Caki2 (cell line): ENCODE measurements at places on chromosomes 4 and X. TPM values are rescaled to one million over a fixed set of nuclear protein-coding genes. Genes with fewer than 3 reads are reported as not detected.
A peak's percentile ranks its signal among the peaks of the same experiment; 100 is the strongest.

The GAGE12E gene
- total RNA-seq: not detected in 2 replicates

The MAGEA2B gene
- not detected in 2 replicates for total RNA-seq

The PDCL2 gene
- not detected in 2 replicates for total RNA-seq

- no peak for DNase-seq
Measured at GRCh38 chr4:8043596-8043995, 103.9 kb upstream of the AFAP1 start.

GRCh38 chrX:3697701-3698279, 15.7 kb downstream of the PRKX start:
- DNase-seq: peak; percentile 96

The ADH7 gene
- not detected in 2 replicates for total RNA-seq

GRCh38 chrX:48714573-48714972, 18.0 kb downstream of the SUV39H1 start:
- DNase-seq: no peak

The CXCL6 gene
- not detected in 2 replicates for total RNA-seq

The DCAF12L2 gene
- not detected in 2 replicates for total RNA-seq

The MAGEA1 gene
- total RNA-seq: not detected in 2 replicates

DNA sequence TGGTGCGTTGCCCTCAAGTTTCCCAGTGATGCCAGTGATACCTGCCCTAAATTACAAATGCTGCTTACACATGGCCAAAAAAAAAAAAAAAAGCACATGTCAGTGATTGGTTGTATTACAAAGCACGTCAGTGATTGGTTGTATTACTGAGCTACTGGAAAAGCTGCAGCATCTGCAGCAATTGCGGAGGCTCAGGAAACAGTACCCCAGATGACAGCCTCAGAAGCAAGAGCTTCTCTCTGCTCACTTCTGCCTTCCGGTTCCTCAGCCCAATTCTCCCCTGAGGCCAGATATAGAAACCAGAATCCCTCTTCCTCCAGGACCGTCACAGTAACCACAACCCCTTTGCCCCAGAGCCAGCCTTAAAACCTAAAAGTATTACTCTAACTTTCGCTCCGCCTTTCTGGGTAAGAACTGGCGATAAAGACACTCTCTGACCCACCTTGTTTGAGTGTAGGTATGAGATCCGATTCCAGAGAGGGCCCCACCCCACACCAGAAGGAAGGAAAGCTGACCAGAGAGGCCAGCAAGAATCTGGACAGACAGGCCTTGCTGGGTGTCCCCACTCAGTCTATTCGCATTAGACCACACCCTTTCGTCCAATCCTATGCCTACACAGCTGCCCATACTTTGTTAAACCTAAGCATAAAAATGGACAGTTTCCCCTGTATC, 85.0 kb upstream of the SORBS2 start:
- DNase-seq: no peak

DNA sequence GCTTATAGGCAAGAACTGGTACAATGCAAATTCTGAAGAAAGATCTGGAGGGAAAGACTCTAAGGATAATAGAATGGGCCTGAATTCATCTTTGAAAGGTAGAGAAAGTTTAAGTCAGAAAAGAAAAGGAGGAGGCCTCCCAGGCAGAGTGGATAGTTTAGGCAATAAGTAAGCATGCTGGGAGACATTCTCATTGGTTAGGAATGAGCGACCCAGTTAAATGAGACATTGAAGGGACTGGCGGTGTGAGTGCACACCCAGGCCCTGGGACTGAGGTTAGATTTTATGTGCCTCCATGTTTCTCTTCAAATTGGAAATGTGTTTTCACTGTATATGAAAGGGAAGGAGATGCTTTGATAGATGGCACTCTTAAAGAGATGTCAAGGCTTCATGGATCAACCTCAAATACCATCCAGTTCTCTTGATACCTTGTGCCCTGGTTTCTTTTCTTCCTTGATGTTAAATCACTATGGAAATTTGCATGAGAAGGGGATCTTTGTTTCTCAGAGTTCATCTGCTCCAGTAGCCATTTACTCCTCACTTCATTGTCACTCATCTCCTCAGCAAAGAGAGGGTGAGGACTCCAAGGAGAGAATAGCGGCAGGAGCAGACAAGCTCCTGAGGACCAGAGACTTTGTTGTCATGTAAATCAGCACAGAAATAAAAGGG, 584.2 kb upstream of the INTU start:
- DNase-seq: no peak

- no peak for DNase-seq
Measured at GRCh38 chrX:56068274-56068758, 163.8 kb upstream of the KLF8 start.

DNA sequence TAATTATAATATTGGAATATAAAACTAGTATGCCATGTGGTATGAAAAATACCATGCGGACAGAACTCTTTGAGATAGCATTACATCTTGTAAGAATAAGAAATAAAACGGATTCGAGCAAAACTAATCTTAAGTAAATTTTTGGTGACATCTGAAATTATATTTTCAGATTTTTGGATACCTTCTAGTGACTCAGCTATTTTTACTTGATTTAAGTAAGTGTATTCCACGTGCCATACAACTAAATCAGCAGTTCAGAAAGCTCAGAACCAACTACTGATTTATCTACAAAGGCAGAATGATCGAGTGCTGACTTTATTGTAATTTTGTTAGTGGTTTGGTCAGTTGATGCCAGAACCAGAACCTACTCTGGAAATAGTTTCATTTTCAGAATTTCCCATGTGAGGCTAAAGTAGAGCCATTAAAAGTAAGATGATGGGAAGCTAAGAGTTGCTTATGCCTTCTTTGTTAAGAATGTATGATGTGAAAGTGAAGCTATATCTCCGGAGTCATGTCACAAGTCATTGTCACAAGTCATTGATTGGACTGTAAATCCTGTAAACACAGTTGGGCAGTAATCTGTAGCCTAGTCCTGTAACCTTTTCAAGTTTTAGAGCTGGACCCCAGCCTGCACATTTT, 4.0 kb downstream of the ING2 start:
- no peak for DNase-seq

The PHF8 gene
- total RNA-seq: 2.3 and 4.6 TPM in 2 replicates

DNA sequence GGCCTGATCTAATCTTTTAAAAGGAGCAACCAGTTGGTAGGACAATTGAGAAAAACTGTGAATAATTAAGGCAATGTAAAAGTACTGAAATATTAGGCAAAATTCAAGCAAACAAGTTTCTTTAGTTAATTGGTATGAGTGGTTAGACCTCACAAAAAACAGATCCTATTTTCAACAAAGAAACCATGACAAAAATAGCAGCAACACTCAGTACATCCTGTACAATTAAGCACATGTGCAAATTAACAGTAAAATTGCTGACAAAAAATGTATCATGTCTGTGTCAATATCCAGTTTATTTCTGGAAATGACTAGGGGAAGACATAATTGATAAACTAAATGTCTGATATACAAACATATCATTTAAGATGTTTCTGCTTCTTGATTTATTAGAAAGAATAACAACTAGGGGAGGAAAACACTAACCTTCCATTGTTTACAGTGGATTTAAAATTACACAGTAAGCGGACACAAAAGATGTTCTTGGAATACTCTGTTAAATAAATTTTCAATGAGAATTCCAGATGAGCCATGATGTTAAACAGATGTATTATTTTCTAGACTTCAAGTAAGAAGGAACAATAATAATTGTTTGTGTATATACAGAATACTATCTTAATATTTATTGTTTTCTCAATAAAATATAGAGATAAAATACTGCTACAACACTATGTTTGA, 638.9 kb downstream of the SPRY1 start:
- no peak for DNase-seq

DNA sequence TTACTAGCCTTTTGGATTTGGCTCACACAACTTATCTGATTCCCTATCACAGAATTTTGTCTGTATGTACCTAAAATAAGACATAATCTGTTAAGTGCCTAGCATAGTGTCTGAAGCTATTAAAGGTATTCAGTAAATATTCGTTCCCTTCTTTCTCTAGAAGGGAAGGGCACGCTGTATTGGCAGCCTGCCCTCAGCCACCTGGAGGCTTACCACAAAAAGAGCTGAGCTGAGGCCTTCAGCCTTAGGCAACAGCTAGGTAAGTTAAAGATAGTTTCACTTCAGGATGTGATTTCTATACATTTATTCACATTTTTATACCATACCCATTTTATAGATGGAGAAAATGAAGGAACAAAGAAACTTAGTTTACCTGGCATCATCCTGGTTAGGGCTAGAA, 400.0 kb upstream of the LCORL start:
- DNase-seq: no peak

The CENPVL2 gene
- total RNA-seq: not detected in 2 replicates

GRCh38 chr4:176744091-176744490, 48.6 kb downstream of the VEGFC start:
- DNase-seq: no peak

DNA sequence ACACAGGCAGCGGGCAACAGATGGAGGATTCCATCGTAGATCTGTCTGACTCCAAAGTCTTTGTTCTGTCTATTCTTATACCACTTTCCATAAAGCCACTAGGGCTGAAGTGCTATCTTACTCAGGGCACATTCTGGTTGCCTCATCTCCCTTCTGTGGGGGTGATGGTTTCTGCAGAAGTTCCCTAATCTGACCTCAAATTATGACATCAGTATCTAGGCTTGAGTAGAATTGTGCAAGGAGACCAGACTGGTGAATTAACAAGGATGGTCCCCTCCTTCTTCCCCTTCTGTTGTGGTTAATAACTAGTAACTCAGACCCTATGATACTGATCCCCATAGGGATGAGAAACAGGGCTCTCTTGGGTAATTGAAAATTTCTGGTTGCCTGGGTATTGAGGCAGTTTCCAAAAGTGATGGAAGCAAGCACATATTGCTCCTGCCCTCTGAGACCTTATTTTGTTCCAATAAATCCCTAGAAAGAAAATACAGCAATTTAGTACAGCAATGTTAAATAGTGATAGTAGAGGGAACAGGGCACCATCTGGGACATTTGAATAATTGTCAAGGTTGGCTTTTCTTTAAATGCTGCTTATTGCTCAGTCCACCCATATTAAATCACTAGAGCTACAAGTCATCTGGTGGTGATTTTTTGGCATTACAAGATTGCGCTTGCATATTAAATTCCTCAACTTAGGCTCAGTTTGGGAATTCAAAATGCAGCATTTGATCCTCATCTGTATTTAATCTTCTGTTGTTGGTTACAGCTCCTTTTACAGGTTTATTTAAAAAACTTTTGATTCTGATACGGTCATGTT, 57.3 kb upstream of the AP1S2 start:
- no peak for DNase-seq

- DNase-seq: no peak
Measured at GRCh38 chr4:61245069-61245714, 45.1 kb downstream of the ADGRL3 start.

GRCh38 chr4:2141022-2141761, 82.1 kb downstream of the NAT8L start:
- DNase-seq: no peak

The PDGFRA gene
- total RNA-seq: 0.41 and 0.88 TPM in 2 replicates

DNA sequence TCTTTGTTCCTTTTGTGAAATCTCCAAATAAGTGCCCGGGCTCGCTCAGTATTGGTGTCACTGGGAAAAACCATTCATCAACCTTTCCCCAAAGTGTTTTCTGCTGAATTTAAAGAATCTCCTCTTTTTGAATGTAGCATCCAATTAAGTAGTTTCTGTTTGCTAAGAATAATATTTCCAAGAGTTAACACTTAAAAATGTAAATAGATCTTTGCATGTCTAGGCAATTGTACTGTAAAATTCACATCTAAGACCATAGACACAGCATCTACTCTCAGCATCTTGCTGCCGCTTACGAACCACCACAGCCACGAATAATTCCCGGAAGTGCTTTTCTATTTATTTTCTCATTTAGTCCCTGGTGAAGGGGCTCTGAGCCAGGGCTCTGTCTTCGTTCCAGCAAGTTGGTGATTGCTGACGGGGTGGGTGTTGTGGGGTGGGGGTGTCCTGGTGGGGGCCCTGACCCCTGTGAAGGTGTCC, 1.4 kb downstream of the NSG1 start:
- no peak for DNase-seq

The ARHGAP24 gene
- 0.67 and 1.2 TPM in 2 replicates for total RNA-seq

The ADH1C gene
- total RNA-seq: not detected in 2 replicates

DNA sequence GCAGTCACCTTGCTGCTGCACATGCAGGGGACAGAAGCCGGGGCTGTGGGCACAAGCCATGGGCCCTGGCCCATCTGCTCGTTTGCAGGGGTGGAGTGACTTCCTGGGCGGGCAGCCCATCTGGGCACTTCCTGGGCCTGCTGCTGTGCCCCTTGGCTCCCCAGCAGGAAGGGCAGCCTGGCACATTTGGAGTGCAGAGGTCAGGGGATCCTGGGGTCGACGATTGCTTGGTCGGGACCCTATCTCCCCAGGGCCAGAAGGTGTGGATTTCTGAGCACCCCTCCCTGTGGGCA, 10.9 kb upstream of the MXD4 start:
- DNase-seq: no peak

- DNase-seq: no peak
Measured at GRCh38 chrX:123989235-123989634, 27.7 kb downstream of the STAG2 start.

DNA sequence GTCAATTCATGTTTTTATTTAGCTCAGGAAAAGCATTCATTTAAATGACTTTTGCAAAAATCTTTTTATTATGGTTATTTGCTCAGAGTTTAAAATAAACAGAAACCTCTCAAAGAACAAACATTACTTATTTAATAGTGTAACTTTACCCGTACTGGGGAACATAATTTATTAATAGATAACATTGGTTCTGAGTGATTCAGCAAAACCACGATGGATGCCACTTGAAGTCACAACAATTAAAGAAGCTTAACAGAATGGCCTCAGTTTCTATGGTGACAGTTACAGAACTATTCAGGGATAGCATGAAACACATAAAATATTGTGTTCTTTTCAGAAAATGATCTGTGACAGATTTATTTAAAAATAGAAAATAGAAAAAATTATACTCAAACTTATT, 368.7 kb downstream of the CCSER1 start:
- peak; percentile 60 for DNase-seq

DNA sequence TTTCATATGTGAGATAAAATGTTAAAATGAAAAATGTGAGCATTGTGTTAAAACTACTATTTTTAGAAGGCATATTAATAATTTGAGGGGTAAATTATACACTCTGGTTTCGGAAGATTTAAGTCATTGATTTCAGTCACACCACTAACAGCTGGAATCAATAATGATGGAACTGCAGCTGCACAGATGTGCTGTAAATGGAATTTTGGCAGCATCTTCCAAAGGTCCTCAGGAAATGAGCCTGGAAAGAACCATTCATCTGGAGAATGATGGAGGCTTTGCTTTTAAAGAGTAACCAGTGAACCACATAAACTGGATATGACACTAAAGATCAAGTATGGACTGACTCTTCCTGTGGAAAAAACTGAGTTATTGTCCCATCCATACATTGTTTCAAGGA, 759.0 kb upstream of the EPHA5 start:
- no peak for DNase-seq

The ATP2B3 gene
- total RNA-seq: not detected in 2 replicates

GRCh38 chr4:8707045-8707781, 114.6 kb downstream of the CPZ start:
- DNase-seq: no peak

GRCh38 chr4:88937081-88937480, 119.9 kb downstream of the FAM13A start:
- no peak for DNase-seq
